ENCODE measurements at places on chromosomes 7 and 10.

DNA sequence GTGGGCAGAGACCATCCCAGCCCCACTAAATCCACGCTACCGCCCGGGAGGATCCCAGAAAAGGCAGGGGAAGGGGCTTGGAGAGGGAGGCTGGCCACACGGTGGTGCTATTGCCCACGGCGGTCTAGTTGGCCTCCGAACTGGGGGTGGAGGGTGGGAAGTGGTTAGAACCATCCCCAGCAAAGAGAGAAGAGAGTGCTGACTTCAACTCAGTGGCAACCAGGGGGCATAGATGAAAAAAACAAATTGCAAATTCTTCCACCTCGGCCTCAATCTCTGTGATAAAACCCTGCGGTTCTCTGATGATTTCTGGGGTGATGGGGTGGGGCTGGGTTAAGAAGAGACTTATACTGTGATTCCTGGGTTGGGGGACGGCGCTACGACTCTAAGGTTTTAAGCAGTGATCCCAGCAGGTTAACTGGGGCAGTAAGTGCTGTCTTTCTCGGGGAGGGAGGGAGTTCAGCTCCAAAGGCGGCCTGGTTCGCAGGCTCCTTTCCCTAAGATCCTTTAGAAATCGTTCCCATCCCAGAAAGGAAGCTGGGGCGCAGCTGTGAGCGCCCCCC, 154.5 kb upstream of the LYZL2 start:
- peak; percentile 66 for DNase-seq

DNA sequence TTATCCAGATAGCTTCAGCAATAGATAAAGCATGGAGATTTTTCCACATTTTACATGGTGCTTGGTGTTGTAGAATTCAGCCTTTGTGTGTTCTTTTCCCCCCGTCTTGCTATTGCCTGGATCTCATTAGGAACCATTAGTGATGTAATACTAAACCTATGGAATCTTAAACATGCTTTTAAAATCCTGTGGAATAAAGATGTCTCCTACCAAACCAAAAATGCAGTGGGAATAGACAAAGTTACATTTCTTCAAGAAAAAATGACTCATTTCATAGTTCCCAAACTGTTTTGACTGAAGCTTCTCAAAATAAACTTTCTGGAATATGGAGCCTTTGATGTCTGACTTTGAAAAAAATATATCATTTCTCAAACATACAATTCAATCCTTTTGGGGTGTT, 44.0 kb downstream of the CALD1 start:
- no peak for DNase-seq

DNA sequence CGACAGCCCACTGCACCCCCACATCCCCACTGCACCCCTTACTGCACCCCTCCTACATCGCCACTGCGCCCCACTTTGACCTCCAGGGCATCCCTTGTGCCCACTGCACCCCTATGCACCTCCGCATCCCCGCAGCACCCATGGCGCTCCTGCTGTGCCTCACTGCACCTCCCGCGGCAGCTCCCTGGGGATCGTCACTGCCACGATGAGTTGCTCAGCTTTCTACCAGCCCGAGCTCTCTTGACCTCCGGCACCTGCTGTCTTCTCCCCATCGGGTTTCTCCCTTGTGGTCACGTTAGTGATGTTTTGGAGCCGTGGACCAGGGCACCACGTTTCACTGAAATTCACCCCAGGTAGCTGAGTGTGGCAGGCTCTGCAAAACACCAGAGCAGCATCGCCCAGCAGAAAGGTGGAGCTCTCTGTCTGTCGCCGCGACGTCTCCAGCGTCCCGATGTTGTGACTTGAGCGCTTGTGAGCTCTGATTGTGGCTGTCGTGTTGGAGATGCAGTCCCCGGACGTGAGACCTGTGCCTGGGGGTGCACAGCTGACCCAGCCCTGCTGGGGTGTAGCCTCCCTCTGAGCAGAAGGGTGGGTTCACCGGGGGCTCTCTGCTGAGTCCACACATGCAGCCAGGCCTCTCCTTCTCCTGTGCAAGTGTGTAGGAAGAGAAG, 147.7 kb downstream of the DNAJB6 start:
- DNase-seq: no peak

GRCh38 chr7:31692871-31693270, 5.9 kb downstream of the PPP1R17 start:
- no peak for DNase-seq

- DNase-seq: no peak
These were observed 47.2 kb downstream of the OSBPL3 start for GRCh38 chr7:24932815-24933214.

- no peak for DNase-seq
These were observed 328.2 kb downstream of the GLRX3 start for GRCh38 chr10:130464426-130464825.

- no peak for DNase-seq
These were observed 69.0 kb downstream of the TNRC18 start for GRCh38 chr7:5354460-5355232.

- DNase-seq: no peak
These were observed 53.1 kb upstream of the C7orf33 start for GRCh38 chr7:148537435-148537834.

DNA sequence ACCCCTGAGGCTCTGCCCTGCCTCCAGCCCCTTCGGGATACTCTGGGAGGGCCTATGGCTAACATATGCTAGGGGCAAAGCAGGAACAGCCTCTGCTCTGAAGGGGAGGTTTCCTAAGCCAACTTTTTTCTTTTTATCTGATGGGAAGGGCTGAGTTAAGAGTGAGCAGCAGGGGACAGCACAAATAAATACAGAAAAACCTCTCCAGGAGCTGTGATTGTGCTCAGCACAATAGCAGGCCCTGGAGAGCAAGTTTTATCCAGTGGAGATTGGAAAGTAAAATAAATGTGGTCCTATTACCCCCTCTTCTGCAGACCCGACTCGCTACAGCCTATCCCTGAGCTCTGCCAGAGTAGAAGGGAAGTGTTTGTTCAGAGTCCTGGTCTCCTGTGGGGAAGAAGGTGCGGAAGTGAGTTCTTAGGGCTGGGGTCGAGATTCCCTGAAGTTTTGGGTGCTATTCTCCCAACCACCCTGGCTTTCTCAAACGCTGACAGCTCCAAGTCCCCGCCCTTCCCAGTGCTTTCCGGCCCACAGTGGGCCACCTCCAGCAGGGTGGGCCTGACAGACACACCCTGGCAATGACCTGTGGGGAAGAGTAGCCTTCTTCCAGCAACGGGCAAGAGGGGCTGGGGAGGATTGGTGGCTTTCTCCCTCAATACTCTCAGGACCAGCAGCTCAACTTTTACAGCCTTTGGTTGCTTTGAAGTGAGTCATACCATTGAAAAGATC, 23.0 kb upstream of the AFAP1L2 start:
- no peak for DNase-seq

- no peak for DNase-seq
These were observed 17.8 kb downstream of the KCP start for GRCh38 chr7:128892521-128893250.

GRCh38 chr7:4861227-4861626, 603 bp downstream of the PAPOLB start:
- no peak for DNase-seq

DNA sequence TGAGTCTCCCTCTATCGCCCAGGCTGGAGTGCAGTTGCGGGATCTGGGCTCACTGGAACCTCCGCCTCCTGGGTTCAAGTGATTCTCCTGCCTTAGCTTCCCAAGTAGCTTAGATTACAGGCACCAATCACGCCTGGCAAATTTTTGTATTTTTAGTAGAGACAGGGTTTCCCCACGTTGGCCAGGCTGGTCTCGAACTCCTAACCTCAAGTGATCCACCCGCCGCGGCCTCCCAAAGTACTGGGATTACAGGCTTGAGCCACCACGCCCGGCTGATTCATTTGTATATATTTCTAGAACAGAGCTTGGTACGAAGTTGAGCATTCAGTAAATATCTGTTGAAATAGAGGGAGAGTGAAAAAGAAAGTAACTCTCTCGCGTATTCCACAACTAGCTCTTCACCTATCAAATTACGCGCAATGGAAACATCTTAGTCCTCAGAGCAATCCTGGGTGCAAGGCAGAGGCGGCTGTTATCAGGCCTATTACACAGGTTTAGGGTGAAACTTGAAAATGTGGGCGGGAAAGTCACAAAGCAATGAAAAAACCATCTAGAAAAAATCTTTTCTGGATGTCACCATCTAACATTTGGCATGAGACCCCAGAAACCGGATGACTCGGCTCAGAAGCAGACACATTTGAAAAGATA, 707 bp upstream of the GHITM start:
- peak; percentile 80 for DNase-seq

DNA sequence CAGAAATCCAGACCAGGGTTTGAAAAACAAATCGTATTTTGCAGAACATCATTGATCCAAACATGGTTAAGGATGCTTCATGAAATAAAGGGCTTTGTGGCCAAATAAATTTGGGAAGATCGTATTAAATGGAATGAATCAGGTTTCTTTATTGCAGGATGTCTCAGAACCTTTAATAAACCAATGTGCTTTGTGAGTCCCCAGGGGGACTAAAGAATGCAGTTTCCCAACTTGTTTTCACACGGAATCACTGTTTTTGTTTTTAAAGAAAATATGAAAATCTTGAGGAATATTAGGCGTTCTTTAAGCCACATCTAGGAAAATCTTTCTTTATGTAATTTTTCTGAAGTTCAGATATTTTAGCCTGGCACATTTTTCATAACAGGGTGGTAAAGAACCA, 16.8 kb upstream of the CCDC172 start:
- no peak for DNase-seq

DNA sequence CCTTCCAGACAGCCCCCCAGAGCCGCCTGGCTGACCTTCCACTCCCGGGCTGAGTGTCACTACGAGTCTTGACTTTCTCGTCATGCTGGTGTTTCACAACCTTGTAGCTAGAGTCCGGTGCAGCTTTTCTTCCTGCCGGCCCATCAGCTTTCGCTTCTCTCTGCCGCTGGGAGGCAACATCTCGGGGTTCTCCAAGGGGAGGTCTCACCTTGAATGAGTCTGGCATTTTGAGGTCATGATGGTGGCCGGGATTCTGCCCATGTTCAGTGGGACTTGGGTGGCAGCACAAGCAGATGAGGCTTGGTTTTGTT, 285.2 kb downstream of the CAMK1D start:
- no peak for DNase-seq

DNA sequence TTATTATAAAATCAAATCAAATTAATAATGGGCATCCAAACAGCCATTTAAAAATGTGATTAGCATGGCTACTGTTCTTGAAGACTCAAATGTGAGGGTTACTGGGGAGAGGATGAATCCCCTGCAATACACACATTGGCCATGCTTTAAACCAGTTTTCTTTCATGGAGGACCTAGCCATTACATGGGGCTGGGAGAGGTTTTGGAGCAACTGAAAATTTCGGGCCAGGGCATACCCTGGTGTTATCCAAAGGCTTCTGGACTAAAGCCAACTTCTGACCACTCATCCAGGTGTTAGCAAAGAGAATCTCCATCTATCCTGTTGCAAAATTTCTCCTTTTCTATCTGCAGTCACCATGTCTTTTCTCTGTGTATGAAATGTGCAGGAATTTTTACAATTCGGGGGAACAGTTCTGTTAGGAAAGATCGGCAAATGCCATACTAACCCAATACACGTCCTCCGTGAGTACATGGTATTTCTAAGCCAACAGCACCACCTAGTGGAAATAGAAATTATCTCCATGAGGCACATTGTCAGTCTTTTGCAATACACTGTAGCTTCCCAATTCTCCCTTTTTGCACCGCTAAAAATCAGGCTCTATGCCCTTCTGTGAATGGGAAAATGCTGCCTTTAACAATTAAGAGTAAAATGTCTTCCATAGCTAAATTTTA, 47.0 kb upstream of the ZNF107 start:
- DNase-seq: peak; percentile 93

DNA sequence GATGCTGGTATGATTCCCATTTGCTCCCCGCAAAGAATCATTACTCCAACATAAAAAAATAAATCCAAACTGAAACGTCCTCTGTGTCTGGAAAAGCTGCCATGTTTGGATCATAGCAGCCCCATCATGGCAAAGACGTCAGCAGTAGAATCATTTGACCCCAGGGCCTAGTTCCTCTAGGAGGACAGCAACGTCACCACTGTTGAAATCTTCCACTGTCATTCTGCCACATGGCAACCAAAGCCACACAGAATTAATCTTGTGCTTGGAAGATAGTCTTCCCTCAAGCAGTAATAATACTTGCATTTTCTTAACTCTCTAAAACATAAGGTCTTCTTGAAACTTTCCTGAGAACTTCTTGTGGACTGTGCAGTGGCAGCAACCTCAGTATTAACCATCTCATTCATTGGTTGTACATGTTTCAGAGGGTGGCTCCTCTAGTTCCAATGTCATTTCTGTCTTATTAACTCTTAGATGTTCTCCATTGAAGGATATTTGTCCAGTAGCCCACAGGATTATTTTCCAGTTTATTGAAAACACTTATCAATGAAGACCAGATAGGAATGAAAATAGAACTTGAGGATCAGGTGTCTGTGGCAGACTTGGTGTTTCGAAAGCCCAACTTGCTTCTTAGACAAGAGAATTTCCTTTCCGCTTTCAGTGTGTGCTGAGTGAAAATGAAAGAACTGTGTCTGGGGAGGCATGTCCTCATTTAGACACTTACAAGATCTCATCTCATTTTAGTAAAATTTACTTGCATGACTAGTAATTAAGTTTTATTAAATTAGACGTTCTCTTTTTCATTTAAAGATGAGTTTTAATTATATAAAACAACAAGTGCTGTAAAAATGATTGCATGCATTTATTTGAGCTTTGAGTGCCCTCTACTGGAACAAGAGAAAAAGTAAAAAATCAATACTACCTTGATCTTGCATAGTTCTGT, 28.9 kb upstream of the INHBA start:
- peak; percentile 41 for DNase-seq

DNA sequence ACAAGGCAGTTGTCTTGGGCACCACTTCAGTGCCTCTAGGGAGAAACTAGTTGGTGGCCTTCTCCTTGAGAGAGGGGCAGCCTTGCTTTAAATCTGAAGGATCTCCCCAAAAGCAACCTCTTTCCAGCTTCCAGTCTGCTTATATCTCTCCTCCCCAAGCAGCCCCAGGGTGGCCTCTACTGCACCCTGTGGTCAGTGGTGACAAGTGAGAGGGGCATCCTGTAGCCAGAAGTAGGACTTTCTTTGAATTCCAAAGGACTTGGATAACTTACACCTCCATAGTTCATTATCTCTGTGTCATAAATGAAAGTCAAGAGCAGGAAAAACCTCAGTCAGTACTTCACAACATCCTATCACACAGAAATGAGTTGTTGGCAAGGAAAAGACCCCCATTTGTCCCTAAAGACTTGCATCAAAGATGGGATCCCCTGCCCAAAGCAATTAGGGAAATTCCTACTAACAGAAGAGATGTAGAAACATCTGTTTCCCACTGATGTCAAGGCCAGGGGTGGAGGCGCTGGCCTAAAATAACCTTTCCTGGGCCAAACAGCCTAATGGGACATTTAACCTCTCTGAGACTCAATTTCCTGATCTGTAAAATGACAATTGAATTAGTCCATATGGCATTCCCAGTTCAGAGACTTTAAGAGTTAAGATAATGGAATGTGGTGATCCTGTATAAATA, 44.0 kb upstream of the ANKRD1 start:
- no peak for DNase-seq

DNA sequence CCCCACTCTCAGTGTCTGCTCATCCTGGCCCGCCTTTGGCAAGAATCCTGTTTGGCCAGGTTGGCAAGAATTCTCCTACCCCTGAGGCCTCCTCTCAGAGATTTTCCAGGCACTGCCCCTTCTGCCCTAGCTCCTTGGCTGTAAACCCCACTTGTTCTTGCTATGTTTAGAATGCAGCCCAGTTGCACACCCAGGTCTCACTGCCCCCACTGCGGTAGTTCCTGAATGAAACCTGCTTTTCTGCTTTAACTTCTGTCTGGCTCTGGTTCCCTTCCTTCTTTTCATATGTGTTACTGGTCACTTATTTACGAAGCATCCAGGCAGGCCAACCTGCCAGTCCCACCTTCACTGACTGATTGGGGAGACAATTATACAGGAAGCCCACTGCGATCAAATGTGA, 576.9 kb downstream of the GLRX3 start:
- no peak for DNase-seq
